ENCODE measurements at places on chromosomes 5 and 9.

GRCh38 chr9:16417161-16417560 lies 453.3 kb downstream of the BNC2 start:
- no peak for DNase-seq

- DNase-seq, result no peak
Observed at GRCh38 chr9:114450833-114451706, 54.2 kb downstream of the WHRN start.

DNA sequence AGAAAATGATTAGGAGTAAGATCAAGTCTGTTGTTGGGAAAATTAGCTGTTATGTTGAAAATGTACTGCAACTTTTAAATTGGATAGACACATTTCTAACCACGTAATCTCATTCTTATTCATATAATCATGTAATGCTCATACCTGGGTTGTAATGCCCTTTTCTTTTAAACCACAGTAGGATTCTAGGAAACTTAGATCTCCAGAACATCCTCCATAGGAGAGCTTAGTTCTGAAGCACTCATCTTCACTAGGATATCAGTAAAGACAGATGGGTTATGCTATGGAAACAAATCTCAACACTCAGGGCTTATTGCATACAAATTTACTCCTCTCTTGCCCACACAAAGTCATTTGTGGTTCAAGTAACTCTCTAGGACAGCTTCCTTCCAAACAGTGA lies 34.8 kb upstream of the ANXA1 start:
- DNase-seq, result no peak

GRCh38 chr5:124859556-124860290 lies 113.3 kb upstream of the ZNF608 start:
- no peak for DNase-seq

- DNase-seq, result no peak
Observed at GRCh38 chr9:131587331-131587730, 42.0 kb downstream of the PRRT1B start.
